ENCODE measurements at places on chromosomes 4 and X. TPM values are rescaled to one million over a fixed set of nuclear protein-coding genes. Genes with fewer than 3 reads are reported as not detected.

GYPA gene
- total RNA-seq = not detected

FBXW7 gene
- 19.9 TPM for total RNA-seq

PITX2 gene
- total RNA-seq = 0.48 TPM

IGSF1 gene
- 0.84 TPM for total RNA-seq

HSFX2 gene
- 0.96 TPM for total RNA-seq

IL2RG gene
- total RNA-seq = not detected

ADH7 gene
- total RNA-seq = not detected

BANK1 gene
- not detected for total RNA-seq

All from RPMI7951 (cell line).